T-helper 22 cell (primary cell): ENCODE measurements at places on chromosomes 12 and 14.
A peak's percentile ranks its signal among the peaks of the same experiment; 100 is the strongest.

DNA sequence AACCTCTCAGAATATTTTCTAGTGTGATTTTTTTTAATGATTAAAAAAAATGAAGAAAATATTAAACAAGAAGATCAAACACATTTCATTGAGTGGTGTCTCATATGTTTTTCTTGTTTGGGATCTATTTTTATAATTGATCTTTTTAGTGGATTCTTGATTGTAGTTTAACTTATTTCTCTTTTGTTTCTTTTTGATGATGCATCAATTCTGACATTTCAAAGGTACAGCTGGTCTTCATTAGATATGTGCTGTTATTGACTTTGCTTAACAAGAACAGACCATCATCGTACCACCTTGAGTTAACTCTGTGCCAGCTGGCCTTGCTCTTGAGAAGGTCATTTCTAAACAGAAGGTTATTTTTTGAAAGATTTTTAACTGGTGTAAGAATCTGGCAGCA is 45.8 kb upstream of the FGD4 start:
- DNase-seq = no peak

DNA sequence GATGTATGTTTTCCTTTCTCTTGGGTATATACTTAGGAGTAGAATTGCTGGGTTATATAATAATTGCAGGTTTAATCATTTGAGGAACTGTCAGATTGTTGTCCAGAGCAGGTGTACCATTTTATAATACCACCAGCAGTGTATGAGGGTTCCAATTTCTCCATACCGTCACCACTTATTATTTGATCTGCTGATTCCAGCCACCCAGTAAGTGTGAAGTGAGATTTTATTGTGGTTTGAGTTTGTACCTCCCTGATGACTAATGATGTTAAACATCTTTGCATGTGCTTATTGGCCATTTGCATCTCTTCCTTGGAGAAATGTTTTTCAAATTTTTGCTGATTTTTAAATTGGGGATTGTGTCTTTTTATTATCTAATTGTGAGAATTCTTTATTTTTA is 15.1 kb downstream of the NCKAP5L start:
- DNase-seq = no peak

DNA sequence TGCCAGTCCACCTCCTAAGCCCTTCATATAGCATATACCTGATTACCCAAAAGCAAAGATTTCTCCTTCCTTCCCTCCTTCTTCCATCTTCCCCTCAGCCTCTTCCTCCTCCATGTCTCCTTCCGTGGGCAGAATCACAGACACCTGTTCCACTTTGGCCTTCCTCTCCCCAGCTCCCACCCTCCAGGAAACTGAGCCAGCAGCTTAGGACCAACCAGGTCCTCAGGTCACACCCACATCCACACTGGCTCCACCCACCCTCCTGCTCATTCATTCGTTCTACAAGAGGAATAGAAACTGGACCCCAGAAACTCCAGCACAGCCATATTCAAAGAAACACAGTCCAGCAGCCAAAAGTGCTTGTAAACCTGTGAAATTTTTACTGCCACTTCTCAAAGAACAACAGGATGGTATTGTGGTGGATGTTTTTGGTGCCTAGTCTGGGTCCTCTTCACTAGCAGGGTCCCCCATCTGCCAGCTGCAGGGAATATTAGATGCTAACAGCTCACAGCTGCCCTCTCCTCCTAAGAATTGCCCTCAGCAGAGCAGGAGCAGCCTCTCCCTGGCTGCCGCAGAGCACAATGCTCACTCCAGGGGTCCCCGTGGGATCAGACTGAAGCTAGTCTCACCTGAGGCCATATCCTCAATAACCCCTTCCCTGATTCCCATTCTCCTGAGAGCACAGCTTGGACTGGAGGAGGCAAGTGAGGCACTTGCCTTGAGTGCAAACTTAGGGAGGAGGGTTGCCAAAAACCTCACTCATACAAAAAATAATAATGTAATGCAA is 18.4 kb downstream of the CMKLR1 start:
- DNase-seq = no peak

- DNase-seq = peak; percentile 51
Observed at GRCh38 chr12:48980953-48981756, 3.0 kb downstream of the WNT1 start.

GRCh38 chr14:93688239-93688666 is 100.0 kb downstream of the PRIMA1 start:
- no peak for DNase-seq

DNA sequence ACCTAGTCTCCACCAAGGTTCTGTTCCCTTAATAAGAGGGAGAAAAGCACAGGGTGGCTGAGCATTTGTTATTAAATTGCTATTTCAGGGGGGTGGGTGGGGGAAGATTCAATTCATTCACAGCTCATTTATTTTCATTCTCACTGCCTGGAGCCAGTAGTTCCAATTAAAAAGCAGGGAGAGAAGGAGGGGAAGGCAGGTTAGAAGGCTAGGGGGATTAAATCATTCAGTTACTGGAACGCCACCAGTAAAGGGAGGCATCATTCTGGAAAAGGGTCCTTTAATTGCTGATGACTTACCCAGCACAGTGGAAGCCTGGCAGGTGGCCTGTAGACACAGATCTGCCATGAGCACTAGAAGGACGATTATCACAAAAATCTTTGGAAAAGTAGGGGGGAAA is 47.4 kb downstream of the NIN start:
- DNase-seq = no peak

DNA sequence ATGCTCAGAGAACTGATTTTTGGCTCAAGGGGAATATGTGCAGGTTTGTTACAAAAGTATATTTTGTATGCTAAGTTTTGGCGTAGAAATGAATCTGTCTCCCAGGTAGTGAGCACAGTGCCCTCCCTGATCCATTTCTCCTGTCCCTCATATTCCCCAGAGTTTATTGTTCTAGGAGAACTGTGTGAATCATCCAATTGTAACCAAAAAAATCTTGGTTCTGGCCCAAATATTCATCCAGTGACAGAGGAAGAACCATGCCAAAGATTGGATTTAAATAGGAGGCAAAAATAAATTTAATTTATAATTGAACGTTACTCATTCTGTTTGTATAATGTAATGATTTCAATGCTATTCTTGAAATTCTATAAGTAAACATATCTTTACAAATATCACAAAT is 4.8 kb downstream of the CATSPERB start:
- DNase-seq = no peak

- no peak for DNase-seq
Observed at GRCh38 chr14:94598816-94599655, 13.2 kb upstream of the SERPINA3 start.

- DNase-seq = no peak
Observed at GRCh38 chr14:41016213-41016612, 590.5 kb upstream of the LRFN5 start.

GRCh38 chr14:80554139-80554538 is 342.8 kb upstream of the DIO2 start:
- DNase-seq = no peak

GRCh38 chr12:104734541-104735095 is 223.5 kb downstream of the SLC41A2 start:
- no peak for DNase-seq

GRCh38 chr12:106192659-106193393 is 54.1 kb upstream of the NUAK1 start:
- DNase-seq = no peak

- no peak for DNase-seq
Observed at GRCh38 chr14:63949696-63950095, 96.9 kb downstream of the SYNE2 start.
